ENCODE measurements at places on chromosomes 1 and 21. TPM values are rescaled to one million over a fixed set of nuclear protein-coding genes. Genes with fewer than 3 reads are reported as not detected.
A peak's percentile ranks its signal among the peaks of the same experiment; 100 is the strongest.

- DNase-seq, result peak; percentile 26
Measured at GRCh38 chr1:189323091-189323490, 1154.6 kb downstream of the BRINP3 start.

The AGMAT gene
- polyA plus RNA-seq, result 3.7 TPM

- no peak for DNase-seq
Measured at GRCh38 chr1:29420202-29420601, 183.9 kb downstream of the PTPRU start.

DNA sequence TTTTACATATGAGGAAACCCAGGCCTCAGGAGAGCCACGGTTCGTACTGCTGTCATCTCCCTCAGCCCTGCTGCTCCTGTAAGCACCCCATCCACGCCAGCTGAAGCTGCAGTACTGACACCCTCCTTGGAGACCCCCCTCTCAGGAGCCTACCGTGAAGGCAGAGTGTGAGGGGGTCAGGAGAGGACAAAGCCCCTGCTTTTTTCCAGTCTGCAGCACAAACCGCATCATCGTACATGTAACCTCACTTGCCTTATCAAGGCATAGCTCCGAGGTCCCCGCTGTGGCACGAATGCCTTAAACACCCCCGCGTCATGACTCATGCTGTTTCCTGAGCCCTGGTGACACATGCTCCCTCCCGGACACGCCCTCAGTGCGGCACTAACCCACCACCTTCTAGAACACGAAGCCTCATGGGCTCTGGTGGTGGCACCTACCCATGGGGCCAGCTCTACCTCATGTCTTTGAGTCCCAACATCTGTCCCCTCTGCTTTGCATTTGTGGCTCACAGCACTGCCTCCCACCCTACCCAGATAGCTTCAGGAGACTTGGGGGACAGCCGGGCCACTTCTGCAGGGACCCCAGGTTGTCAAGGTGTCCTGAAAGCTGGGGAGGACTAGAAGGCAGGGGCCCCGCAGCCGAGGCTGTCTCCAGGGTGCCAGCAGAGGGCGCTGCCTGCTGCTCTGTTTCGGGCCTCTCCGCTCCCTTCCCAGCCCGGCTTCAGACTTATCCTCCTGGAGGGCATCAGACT lies 4.9 kb downstream of the SH3BGRL3 start:
- DNase-seq, result peak; percentile 73

DNA sequence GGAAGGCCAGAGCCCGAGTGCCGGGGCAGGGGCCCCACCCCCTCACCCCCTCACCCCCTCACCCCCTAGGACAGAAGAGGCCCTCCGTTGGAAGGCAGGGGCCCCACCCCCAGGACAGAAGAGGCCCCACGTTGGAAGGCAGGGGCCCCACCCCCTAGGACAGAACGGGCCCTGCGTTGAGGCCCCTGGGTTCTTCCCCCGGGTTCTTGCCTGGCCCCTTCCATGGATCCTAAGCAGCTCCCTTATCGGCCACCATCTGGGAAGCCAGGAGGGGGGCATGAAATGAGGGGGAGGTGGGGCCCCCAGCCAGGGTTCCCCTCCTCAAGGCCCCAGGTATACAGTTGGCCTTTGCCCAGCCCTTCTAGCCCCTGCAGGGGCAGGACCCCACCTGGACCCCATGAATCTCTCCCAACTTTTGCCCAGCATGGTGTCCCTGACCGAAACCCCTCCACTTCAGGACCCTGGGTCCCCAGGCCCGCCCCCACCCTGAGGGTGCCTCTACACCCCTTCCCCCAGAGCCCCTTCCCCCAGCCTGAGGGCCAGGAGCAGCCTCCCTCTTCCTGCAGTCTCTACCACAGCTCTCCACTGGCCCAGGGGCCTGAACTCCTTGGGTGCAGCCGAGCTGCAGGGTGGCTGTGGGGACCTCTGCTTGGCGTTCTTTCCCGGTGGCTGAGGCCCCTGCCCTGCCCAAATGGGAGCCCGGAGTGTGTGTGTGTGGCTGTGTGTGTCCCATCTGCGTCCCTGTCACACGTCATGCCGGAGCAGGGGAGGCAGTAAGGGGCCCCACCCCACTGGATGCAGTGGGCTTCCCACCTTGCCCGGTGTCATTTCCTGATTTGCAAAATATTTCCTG lies 4.3 kb upstream of the VWA1 start:
- no peak for DNase-seq

The PLPPR5 gene
- 1.6 TPM for polyA plus RNA-seq

DNA sequence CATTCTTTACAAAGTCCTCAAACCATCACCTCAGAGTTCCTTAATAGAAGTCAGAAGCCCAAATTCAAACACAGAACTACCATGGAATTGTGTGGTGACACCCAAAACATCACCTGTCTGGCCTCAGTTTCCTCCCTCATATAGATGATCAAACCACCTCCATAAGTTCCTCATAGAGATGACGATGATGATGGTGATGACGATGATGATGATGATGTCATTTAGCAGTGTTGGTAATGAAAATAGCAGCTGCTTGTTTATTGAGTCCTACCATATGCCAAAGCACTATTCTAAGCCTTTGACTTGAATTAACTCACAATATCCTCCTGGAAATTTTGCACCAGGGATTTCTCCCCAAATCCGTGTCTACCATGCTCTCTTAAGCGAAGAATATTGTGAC lies 139.9 kb downstream of the PROX1 start:
- no peak for DNase-seq

GRCh38 chr1:152461544-152461943 lies 47.5 kb upstream of the CRNN start:
- DNase-seq, result peak; percentile 13

DNA sequence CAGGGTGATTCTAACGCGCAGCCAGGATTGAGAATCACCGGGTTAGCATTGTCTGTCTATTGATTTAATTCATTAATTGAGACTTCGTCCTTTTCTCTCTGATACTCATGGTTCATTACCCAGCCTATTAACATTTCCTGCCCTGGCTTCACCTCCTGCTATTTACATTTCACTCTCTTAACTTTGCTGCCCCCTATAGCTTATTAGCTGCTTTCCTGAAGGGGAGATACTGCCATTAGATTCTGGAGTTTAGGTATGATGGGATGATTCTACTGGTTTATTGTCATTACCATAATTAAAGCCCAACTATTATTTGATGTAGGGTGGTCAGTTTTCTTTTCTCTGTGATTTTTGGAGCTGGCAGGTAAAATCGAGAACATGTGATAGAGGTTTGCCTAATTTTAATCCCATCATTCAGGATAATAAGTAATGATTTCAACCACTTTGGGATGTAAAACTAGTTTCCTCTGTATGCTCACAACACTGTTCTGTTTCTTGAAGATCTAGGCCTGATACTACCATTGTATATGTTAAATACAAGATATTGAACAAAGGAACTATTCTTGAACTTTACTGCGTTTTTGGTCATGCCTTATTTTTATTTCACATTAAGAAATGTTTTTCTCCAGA lies 6.4 kb downstream of the PPP2R5A start:
- DNase-seq, result peak; percentile 60

GRCh38 chr1:3707939-3708328 lies 44.3 kb upstream of the CCDC27 start:
- no peak for DNase-seq

DNA sequence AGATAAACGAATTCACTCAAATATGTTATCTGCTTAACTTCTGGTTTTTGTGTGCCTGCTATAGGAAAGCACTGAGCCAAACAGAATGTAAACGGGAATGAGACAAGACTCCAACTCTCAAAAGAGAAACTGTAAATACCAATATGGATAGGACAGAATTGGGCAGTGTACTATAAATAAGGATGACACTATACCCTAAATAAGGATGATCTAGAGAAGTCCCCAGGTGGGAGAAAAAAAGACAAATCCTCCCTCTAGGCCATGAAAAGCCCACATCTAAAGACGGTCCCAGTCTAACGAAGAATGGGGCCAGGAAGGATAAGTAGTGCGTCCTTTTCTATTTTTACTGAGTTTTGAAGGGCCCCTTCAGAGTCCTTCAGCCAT lies 1.5 kb upstream of the GABPB2 start:
- no peak for DNase-seq

The HES2 gene
- 0.31 TPM for polyA plus RNA-seq

- DNase-seq, result peak; percentile 27
Measured at GRCh38 chr1:112818990-112819689, 104.0 kb upstream of the PPM1J start.

GRCh38 chr1:231075020-231075419 lies 35.0 kb upstream of the FAM89A start:
- no peak for DNase-seq

The TSPAN1 gene
- polyA plus RNA-seq, result 0.45 TPM

DNA sequence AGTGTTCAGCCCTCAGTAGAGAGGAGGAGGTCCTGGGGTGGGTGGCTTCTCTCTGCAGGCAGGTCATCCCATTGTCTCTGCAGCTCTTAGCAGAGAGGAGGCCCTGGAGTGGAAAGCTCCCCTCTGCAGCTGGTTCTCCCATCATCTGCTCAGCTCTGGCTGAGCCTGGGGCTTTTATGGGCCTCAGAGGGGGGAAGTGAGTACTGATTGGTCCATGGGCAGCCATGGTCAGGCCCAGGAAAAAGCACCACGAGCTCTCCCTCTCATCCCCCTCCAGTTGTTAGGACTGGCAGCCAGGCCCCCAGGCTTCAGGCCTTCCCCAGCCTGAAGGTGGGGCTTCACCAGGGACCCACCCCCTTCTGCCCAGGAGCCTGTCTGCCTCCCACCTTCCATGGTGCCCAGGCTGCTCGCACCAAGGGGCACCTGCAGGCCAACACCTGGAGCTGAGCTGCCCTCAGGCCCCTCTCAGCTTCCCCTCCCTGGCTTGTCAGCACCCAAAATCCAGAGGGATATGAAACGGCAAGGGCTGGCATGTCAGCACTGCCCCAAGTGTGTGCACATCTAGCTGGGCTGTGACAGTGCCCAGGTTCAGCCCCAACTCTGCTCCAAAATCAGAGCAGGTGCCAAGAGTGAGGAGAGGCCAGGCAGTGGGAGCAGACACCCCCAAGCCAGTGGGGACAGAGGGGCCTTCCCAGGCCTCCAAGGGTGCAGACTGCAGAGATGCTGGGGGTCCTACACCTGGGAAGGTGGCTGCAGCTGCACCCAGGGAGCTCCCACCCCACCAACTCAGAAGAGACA lies 449.0 kb downstream of the MATN1 start:
- no peak for DNase-seq

DNA sequence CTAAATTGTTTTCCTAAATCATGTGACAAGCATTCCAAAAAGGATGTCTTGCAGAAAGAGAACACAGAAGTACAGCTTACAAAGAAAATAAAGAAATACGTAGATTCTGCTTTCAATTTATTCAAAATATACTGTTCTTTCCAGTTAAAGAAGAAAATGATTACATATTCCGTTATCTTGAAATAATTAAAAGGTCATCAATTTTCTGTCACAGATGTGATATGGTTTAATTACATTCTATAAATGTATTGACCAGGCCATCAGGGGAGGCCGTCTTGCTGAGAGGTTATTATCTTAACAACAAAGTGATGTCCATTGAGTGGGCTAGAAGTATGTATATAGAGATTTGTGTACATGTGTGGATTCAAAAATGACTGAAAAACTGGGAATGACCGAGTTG lies 432.9 kb downstream of the SETD4 start:
- DNase-seq, result no peak

DNA sequence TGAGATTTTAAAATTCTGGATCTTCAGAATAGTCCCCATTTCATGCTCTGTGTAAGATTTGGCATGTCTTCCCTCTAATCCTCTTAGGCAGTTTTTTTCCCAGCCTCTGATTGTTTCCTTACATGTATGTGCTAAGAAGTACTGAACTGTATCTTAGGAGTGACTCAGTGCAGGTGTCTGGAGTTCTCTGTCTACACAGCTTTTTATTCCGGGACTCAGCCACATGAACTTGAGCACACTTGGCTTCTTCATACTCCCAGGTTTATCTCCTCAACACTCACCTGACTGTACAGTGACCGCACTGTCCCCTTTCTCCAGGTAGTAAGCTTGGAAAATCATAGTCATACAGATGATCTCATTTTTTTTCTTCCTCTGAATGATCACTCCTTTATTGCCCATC lies 50.7 kb downstream of the SYT14 start:
- no peak for DNase-seq

The KCNT2 gene
- polyA plus RNA-seq, result 7.7 TPM

GRCh38 chr1:97929874-97930851 lies 9.3 kb upstream of the DPYD start:
- DNase-seq, result no peak

DNA sequence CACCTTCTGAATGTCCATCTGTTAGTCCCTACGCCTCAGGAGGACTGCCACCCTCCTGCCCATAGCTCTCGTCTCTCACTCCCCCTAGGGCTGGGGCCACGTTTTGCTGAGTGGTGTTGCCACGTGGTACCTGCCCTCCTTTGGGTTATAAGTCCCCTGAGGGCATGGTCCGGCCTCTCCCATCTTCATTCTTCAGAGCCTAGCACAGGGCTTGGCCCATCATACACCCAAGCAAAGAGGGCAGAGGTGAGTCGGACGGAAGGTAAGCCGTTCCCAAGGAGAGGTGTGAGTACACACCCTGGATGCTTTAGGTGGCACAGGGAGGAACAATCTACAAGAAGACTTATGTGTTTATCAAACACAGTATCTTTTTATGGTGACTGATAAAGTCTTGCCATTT lies 10.9 kb downstream of the PADI2 start:
- no peak for DNase-seq

The CELA3B gene
- polyA plus RNA-seq, result not detected

GRCh38 chr1:90045853-90046563 lies 51.1 kb downstream of the ZNF326 start:
- DNase-seq, result no peak

The FLG2 gene
- 0.06 TPM for polyA plus RNA-seq

The UMODL1 gene
- polyA plus RNA-seq, result not detected

The OXCT2 gene
- polyA plus RNA-seq, result 0.12 TPM

DNA sequence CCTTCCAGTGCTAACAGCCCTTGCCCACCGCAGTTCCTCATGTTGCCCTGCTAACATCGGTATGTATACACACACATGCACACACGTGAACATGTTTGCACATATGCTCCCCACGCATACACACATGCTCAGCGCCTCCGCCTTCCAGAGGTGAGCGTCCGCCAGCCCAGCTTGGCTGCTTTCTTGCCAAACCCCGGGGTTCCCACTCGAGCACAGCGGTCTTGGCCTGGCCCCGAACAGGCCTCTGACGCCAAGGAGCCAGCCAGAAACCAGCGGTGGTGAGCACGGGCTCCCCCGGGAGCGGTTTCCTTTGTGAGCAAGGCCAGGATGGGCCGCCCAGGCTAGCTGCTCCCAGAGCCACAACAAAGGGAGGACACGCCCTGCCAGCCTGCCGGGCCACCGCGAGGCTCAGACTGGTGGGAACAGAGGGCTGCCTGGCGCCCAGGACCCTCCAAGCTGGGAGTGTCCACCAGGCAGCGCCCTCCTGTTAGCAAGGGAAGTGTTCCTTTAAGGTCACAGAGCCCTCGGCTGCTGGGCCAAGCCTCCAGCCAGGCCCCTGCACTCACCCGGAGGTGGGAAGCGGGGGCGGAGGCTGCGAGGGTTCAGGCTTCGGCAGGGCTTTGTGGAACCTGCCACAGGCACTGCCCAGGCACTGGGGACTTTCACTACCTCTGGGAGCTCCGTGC lies 65.4 kb downstream of the ALPL start:
- DNase-seq, result no peak

- no peak for DNase-seq
Measured at GRCh38 chr1:39478126-39478915, 13.1 kb upstream of the BMP8A start.

All from muscle of back (tissue), 13 donors.